ENCODE measurements at places on chromosomes 2 and 18.

GRCh38 chr2:37201208-37201607 is 4.9 kb downstream of the CEBPZOS start:
- DNase-seq = no peak

- DNase-seq = no peak
Measured at GRCh38 chr2:104412384-104412783, 441.5 kb upstream of the POU3F3 start.

DNA sequence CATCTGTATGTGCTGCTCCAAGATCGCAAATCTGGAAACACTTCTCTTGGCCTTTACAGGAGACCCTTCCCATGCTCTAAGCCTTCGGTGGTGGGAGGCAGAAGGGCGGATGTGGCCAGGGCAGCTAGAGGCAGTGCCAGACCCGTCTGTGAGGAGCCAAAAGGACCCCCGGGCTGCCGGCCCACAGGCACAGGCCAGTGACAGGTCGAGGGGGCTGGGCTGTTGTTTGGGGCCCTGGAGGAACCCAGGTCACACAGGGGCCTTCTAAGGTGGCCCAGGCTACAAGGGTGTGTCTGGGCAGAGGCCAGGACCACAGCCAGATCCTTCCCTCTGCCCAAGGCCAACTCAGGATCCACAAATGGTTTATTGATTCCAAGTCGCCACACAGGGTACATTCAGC is 49.4 kb downstream of the SLC66A2 start:
- DNase-seq = no peak

DNA sequence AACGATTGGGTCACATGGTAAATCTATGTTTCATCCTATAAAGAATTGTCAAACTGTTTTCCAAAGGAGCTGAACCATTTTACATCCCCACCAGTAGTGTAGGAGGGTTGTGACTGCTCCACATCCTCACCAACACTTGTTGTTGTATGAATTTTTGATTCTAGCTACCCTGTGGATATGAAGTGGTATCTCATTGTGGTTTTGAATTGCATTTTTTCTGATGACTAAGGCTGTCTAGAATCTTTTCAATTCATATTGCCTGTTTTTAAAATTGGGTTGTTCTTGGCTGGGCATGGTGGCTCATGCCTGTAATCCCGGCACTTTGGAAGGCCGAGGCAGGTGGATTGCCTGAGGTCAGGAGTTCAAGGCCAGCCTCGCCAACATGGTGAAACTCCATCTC is 44.5 kb downstream of the TXNL1 start:
- no peak for DNase-seq

- no peak for DNase-seq
Measured at GRCh38 chr2:108167699-108168098, 72.1 kb upstream of the SULT1C3 start.

- DNase-seq = no peak
Measured at GRCh38 chr2:174344716-174345461, 10.1 kb downstream of the SP9 start.

GRCh38 chr2:6103949-6104348 is 411.8 kb downstream of the SOX11 start:
- no peak for DNase-seq

- no peak for DNase-seq
Measured at GRCh38 chr2:230170532-230170931, 49.3 kb downstream of the SP110 start.

DNA sequence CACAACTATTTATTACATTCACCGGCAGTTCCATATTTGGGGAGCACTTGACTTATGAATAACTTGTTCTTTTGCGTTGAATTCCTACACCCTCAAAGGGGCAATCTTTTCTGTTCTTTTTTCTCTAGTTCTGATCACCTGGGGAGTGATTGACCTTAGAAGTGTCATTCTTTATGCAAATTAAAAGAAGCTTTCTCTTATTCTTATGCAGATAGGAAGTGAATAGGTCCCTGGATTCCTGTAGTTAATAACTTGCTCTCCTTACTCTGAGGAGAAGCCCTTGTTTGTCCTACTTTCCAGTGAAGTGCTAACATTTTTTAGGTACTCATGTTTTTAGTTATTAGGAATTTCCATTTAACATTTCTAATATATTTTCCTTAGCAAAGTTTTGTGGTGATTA is 569.8 kb upstream of the LRRTM1 start:
- DNase-seq = no peak

DNA sequence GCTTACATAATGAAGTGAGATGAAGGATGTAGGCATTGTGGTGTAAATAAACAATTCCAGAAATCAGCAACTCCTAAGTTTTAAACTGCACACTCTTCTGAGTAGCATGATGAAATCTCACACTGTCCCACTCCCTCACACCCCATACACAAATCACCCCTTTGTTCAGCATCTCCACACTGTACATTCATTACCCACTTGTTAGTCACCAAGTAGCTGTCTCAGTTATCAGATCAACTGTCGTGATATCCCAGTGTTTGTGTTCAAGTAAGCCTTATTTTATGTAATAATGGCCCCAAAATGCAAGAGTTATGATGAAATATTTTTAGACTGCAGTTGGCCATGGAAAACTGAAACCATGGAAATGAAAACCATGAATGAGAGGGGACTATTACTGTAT is 135.7 kb downstream of the GRB14 start:
- no peak for DNase-seq

- no peak for DNase-seq
Measured at GRCh38 chr2:231413921-231414476, 18.5 kb downstream of the B3GNT7 start.

- DNase-seq = no peak
Measured at GRCh38 chr18:23721696-23722480, 32.6 kb downstream of the LAMA3 start.

GRCh38 chr2:46296216-46296839 is 879 bp upstream of the EPAS1 start:
- no peak for DNase-seq

GRCh38 chr2:189454009-189454408 is 12.7 kb downstream of the WDR75 start:
- no peak for DNase-seq

DNA sequence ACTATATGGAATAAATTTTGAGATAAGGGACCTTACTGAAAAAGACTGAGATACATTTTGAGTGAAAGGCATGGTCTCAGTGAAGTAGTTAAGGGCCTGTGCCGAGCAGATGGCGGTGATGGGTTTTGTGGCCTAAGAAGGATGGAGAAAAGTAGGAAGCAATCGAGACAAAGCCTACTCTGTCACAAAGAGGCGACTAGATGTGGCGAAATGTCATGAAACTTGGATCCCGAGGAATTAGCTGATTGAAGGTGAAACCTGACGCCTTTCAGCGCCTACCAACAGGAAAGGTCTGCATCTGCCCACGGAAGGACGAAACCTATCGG is 558 bp upstream of the CEP192 start:
- DNase-seq = no peak

DNA sequence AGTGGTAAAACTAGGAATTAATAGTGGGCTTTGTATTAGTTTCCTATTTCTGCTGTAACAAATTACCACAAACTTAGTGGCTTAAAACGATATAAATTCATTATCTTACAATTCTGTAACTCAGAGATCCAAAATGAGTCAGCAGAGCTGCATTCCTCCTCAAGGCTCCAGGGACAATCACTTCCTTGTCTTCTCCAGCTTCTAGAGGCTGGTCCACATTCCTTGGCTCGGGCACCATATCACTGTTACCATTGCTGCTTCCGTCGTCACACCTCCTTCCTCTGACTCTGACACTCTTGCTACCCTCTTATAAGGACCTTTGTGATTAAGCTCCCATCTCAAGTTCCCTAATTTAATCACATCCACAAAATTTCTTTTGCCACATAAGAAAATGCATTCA is 567.8 kb upstream of the KLHL29 start:
- no peak for DNase-seq

DNA sequence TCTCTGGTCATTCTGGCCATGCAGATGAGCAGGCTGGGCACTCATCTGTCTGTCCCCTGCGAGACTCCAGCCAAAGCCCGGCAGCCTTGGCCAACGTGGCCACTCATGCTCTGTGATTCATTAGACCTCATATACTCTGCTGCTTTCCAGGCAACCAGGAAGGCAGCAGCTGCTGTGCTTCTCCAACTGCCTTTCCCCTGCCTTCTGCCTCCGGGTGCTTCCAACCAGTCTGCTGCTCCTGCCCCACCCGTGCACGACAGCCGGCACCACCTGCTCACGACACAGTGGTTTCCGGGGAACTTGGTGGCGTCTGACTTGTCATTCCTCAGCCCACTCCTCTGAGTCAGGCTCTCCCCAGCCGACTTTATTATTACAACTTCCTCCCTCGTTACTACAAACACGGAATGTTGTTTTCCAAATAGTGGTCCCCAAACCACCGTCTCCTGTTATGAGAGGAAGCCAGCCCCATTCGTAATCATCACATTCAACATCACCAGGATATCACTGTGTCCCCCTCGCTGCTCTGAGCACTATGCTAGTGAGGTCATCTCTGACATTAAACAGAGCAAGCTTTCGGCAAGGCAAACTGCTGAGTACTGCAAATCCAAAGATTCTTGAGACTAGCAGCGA is 392.4 kb downstream of the ALK start:
- DNase-seq = no peak

DNA sequence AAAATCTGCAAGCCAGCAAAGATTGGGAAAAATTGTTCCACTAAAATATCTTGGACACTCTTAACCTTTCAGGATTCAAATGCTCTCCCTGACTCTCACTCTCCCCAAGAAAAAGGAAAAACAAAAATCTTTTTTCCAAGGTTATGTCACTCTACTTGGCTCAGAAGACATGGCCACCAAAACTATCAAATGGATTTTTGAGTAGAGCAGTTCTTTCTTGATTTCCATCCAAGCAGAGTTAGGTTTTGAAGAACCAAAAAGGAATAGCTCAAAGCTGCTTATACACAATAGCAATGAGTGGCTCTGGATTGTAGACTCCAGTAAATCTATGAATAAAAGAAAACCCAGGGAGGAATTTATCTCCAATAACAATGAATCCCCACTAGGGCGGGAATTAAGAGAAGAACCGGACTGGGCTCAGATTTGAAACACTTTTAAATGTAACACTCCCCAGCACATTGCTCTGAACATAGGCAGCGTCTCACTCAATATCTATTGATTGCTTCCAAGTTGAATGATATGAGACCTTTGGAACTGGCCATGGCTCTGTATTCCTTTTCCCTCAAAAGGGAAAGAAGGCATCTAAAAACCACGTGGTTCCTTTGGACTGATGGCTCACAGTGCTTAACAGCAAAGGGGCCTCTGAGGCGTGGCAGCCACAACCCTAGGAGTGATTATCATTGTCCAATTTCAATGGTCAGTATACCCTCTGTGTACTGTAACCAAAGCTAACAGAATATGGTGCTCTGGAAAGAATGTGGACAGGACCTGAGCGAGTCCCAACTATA is 68.3 kb downstream of the SPRED2 start:
- no peak for DNase-seq

- no peak for DNase-seq
Measured at GRCh38 chr18:62614494-62614893, 91.7 kb downstream of the ZCCHC2 start.

DNA sequence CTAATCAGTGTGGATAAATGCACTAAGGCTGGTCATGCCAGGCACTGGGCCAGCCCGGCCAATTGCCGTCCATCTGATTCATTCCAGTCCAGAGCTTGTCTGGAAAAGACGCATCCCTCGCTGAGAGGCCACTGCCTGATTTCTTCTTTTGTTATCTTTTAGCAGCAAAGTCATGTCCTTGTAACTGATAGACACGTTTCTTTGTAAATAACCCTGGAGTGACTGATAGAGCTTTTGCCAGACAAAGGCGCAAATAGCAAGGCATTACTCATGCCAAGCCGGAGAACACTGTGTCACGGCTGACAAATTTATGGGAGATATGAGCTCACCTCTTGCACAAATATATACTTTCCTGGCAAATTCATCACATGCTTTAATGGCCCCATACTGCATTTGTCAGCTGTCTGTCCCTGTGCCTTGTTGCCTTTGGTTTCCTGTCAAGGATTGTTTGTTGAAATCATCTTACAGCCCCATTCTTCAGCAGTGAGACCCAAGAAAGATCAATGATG is 164.4 kb downstream of the ETAA1 start:
- DNase-seq = no peak

DNA sequence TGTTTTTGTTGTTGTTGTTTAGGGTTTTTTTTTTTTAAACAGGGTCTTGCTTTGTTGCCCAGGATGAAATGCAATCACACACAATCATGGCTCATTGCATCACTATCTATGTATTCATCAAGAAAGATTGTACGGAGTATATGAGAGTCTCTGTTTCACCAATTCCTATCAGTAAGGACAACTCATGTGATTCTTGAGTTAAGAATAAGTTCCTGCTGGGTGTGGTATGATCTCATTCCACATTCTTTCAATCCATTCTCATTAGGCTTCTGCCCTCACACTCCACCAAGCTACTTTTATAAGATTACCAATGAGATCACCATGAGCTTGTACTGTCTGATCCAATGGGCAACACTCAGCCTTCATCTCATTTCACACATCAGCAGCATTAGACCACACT is 9.1 kb upstream of the AP1S3 start:
- no peak for DNase-seq

- no peak for DNase-seq
Measured at GRCh38 chr2:29817801-29818680, 103.3 kb downstream of the ALK start.

DNA sequence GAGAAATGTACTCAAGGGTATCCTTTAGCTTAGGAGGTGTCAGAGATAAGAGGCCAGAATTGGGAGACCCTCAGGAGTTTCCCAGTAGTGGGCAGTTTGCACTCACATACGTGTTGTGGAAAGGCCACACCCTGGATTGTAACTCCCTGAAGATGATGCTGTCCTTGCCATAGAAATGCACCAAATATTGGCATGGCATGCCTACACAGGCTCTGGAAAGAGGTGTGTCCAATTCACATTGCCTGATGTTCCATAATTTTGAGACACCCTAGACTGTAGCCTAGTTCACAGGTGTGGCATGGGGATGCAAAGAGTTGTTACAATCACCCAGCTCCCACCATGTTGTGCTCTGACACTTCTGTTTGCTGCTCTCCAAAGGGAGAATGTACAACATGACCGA is 271.9 kb downstream of the CCDC85A start:
- no peak for DNase-seq

DNA sequence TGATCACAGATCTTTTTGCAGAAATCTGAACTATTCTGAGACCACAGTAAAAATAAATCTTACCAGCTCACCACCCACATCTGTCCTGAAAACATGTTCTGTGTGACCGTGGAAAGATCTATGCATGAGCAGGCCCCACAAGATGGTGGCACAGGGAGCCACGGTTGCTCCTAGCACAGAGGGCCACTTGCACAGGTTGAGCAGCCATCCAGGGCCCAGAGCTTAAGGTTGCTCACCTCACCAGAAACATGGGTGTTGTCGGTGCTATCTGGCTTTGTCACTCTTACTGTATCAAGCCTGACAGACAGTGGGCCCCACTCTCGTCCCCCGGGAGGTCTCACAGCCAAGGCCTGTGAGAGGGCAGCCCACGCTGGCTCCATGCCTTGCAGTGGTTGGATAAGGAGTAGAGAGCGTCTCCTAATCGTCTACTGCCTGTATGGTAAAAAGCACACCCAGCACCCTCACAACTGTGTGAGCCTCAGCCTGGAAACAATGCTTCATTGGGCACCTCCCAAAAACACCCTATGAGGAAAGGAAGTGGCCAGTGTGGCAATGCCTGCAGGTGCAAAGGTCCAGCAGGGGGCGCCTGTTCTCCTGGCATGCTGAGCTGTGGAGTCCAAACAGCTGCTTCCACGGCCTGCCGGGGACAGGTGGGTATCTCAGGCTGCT is 19.6 kb downstream of the TUBB6 start:
- DNase-seq = peak; percentile 53

GRCh38 chr2:126879348-126880298 is 19.1 kb upstream of the TEX51 start:
- no peak for DNase-seq
